ENCODE measurements at places on chromosomes 4 and X.
A peak's percentile ranks its signal among the peaks of the same experiment; 100 is the strongest.

GRCh38 chr4:158208963-158209640, 1.2 kb upstream of the TMEM144 start:
- DNase-seq: no peak

- no peak for DNase-seq
These were observed 665.5 kb downstream of the CCSER1 start for GRCh38 chr4:90792696-90793095.

DNA sequence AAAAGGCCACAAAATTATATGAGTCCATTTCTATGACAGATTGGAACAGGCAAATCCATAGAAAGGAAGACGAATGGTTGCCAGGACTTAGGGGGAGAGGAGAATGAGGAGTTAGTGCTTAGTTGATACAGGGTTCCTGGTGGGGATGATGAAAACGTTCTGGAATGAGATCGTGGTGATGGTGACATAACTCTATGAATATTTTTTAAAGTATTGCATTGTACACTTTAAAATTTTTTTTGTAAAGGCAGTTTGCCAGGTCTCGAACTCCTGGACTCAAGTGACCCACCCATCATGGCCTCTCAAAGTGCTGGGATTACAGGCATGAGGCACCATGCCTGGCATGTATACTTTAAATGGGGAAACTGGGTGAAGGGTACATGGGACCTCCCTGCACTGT, 9.9 kb upstream of the CCNQ start:
- no peak for DNase-seq

- DNase-seq: no peak
These were observed 2.8 kb upstream of the CLCN5 start for GRCh38 chrX:49919617-49920016.

DNA sequence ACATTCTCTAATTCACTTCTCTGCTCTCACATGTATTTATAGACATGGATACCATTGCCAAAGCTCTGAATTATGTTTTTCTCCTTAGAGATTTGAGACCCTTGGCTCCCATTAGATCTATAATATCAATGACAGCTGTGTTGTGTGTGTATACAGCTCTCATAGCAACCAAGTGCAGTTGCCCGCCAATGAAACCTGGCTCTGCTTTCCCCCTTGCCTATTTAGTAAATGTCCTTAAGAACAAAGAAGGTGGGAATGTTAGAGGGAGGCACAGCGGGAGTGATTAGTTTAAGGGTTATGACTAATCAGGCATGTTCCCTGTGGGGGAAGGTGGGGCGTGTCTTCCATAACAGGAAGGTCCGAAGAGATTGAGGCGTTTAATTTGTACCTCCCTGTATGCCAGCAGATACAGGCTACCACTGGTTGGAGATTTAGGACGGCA, 100.5 kb upstream of the TBC1D9 start:
- DNase-seq: peak; percentile 78

GRCh38 chrX:150406596-150406995, 43.5 kb downstream of the MAMLD1 start:
- no peak for DNase-seq

GRCh38 chrX:19991350-19991718, 473 bp upstream of the BCLAF3 start:
- DNase-seq: no peak

DNA sequence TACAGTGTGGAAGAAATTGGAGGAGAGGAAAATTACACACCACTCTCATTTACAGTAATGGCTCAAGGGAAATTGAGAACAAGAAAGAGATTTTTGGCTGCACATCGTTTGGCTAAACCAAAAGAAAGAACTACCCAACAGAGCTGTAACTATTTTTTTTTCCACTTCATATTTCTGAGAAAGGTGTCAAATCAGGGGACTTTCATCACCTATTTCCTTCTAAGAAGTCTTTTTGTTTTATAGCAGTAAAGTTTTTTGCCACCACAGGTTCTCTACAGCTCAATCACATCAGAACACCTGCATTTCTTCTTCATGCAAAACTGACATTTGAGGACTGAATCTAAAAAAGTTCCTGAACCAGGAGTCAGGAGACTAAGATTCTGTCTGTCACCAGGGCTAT, 57.5 kb upstream of the TNIP3 start:
- DNase-seq: no peak

DNA sequence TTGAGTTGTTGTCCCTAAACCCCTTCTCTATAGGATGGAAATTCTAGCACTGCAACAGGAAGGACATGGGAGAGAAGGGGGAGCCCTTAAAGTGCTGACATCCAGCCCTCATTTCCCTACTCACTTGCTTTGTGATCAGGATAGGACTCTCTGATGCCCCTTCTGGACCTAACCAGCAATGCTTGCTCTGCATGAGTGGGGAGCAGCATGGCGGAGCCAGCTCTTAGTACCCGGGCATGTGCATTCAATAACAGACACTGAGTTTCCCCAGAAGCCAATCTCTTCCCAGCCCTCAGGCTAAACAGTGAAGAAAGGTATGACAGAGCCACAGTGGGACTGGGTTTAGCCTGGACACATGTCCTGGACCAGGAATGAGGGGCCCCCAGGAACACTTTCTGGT, 14.0 kb downstream of the SOD3 start:
- no peak for DNase-seq

- no peak for DNase-seq
These were observed 1.8 kb downstream of the IQSEC2 start for GRCh38 chrX:53279296-53280237.

GRCh38 chrX:115174548-115174947, 14.7 kb upstream of the RBMXL3 start:
- DNase-seq: no peak

GRCh38 chr4:116829187-116829586, 256.2 kb downstream of the TRAM1L1 start:
- DNase-seq: no peak

- DNase-seq: peak; percentile 26
These were observed 28.1 kb downstream of the SMIM43 start for GRCh38 chr4:121736735-121737351.

DNA sequence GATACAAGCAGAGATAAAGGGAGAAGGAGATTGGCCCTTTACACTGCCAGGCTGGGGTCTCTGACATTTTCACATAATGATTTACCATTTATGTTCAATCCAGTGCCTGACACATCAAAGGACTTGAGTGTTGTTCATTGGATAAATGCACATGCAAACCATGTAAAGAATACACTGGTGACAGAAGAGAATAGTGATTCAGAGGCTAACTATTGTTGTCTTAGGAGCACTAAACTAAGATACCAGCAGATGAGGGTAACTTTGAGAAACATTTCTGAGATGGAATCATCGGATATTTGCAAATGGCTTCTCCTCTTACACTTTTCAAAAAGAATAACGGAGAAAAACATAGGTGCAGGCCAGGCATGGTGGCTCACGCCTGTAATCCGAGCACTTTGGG, 67.3 kb upstream of the HHIP start:
- no peak for DNase-seq

- DNase-seq: no peak
These were observed 603 bp upstream of the SMS start for GRCh38 chrX:21939906-21940305.

DNA sequence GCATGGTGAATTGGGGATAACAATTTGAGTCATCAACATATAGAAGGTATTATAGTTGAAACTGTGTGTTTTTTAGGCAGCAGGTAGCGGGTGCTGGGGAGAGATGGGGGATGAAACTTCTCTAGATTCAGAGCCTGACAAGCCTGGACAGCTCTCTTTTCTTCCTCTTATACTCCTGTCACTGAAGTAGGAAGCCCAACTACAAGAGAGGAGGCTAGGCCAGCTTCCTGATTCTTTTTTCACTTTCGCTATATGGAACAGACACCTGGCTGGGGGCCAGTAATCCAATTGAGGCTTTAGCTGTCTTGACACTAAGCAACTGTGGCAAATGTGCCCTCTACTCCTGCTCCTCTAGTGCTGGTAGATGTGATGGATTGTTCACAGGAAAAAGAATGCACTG, 69.2 kb downstream of the PHKA1 start:
- DNase-seq: no peak

DNA sequence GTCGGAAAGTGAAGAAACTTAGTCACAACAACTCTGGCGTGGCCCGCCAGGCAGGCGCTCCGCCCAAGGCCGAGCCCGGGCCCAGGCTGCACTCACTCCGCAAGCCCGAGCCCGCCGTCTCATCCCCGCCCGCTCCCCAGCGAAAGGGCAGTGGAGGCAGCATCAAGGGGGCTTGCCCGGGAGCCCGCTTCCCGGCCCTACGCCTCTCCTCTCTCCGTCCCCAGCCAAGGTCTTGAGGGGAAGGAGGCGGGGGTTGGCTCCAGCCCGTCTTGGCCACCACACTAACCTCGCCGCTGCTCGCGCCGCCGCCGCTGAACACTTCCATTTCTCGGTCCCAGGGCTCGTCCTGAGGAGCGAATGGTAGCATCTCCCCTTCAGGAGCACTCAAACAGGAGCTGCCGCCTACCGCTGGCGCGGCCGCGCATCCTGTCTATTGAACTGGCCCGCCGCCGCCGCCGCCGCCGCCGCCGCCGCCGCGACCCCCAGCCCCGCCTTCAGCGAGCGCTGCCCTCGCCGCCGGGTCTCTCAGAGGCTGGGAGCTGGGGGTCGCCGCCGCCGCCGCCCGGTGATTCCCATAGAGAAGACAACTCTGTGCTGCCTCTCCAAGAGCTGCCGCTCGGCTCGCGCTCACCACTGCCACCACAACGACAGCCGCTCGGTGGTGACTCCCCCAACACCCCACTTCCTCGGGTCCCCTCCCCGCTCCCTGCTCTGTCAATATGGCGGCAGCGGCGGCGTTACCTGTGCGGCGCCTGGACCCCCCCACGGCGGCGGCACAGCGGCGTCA, at the start of gene RPS6KA6:
Gene RPS6KA6 (minus strand): TSS at position 667 of the 787 bp plus-strand sequence. CDS start 300 bp downstream, at position 367.
- peak; percentile 46 for DNase-seq

DNA sequence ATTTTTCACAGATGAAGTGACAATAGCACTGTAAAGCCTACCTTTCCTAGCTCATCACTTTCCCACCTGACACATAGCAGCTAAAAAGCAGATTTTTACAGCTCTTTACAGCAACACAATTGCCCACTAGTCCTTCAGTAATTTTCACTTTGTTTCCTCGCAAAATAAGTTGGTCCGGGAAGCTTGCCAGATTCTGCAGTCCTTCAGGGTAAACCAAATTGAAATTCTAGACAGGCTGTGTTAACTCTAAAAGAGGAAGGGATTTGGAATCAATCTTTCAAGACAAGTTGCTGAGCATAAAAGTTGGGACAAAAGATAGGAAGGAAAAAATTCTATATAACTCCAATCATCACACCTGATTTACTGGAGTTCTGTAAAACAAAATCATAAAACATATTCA, 8.7 kb downstream of the C1QTNF7 start:
- DNase-seq: peak; percentile 67

- DNase-seq: no peak
These were observed 1056.0 kb upstream of the SLIT2 start for GRCh38 chr4:19195696-19196095.

DNA sequence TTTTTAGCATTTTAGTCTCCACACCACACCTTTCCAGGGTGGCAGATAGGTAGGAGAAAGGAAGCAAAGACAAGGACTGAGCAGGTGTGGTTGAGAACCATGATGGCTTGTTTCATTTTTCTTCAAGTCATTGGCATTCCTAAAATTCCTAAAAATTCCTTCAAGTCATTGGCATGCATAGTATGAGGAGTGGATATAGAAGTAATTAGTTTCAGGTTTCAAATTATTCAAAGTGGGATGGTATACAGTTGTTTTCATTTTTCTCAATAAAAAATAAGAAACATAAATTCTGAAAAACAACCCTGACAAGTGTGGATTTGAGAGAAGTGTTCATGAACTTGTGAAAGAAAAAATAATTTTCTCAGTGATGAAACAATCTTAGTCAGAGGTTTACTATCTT, 22.3 kb upstream of the HERC3 start:
- DNase-seq: no peak

- DNase-seq: peak; percentile 53
These were observed 15.4 kb downstream of the FAM9C start for GRCh38 chrX:13028871-13029636.

- DNase-seq: no peak
These were observed 78.3 kb downstream of the CT47B1 start for GRCh38 chrX:120797188-120797851.

GRCh38 chr4:54709400-54709799, 51.6 kb downstream of the KIT start:
- DNase-seq: no peak

GRCh38 chr4:69744157-69744478, 16.3 kb downstream of the SULT1B1 start:
- no peak for DNase-seq

DNA sequence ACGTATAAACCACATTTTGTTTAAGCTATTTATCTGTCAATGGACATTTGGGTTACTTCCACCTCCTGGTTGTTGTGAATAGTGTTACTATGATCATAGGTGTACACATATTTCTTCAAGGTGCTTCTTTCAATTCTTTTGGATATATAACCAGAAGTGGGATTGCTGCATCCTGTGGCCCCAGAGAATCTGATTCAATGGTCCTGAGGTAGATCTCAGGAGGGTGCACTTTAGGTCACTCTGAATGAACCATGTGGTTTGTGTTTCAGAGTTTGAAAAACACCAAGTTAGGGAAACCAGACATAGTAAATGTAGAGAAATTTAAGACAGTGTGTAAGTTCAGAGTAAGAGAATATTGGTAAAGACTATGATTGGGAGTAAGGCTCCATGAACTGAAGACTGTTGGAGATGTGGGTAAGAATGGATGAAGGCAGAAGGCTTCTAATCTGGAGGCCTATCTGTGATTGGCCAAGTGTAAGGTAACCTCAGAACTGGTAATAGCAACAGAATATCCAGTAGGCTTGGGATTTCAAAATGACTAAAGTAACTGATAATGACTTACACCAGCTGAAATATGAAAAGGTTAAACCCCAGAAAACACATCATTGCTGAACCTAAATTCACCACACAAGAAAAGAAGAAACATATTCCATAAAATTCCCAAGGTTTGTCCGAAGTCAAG, 236.9 kb downstream of the CAMK2D start:
- DNase-seq: no peak

DNA sequence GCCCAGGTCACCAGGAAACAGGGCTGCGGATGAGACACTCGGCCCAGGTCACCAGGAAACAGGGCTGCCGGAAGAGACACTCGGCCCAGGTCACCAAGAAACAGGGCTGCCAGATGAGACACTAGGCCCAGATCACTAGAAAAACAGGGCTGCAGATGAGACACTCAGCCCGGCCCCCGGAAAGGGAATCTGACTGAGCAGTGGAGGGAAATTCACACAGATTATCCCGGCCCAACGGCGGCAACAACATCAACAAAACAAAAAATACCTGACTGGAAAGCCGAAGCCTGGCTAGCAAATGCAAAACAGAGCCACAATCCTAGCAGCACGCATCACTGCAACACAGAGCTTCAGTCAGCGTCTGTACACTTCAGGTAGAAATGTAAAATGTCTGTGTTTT, 20.7 kb downstream of the AFAP1 start:
- DNase-seq: no peak

- peak; percentile 24 for DNase-seq
These were observed 29.4 kb upstream of the OPHN1 start for GRCh38 chrX:68462653-68463052.

DNA sequence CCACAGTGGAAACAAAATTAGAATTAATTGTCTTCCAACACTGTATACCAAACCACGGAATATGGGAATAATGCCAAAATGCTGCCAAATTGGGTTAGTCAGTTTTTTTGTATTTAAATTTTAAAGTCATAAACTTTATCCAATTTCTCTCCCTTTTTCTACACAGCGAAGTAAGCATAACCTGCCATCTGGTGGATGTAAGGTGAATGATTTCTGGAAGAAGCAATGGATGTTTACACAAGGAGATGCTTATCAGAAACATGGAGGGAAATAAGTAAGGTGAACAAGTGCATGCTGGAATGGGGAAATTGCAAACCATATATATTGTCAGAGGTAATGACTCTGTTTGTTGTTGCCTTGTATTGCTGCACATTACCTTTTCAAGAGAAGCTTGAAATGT, 691.9 kb downstream of the TECRL start:
- DNase-seq: no peak
